ENCODE measurements at places on chromosomes 3 and 15.

DNA sequence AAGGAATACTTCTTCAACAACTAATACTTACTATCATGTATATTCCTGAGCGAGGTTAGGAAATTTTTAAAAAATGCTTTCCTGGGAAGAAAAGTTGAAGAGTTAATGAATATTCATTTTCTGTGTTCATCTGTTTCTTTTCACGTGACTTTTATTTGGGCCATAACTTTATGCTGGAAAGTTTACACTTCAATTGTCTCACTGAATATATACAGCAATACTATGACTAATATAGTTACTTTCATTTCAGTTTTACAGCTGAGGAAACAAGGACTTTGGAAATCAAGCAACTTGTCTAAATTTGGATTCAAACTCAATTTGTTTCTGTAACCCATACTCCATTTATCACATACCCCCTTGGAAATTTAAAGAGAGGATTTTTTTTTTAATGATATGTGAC lies 894.2 kb downstream of the ROBO1 start:
- DNase-seq = no peak

DNA sequence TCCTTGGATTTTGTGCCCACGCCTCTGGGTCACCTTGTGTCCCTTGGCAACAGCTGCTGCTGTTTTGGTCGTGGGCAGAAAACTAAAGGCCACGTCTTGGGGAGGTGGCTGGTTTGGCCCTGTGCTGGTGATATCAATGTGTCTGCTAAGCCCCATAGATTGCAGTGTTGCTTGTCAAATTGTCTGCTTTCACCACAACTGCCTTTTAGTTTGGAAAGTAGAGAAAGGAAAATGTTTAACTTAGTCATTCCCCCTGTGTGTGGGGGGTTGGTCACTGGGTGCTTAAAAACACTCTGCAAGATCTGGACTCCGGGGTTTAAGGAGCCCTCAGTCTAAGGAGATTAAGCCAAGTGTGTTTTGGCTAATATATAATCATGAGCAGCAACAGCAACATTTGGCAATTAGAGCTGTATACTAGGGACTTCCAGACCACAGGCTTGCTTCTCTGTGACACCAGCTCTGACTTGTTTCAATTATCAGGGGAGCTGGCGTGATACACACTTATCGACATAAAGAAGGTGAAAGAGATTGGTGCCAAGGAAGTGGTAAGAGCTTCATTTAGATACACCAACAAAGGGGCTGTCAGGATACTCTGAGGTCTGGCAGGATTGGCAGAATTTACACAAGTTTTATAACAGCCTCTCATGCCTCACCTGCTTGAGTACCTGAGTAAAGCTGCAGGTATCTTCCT lies 3.5 kb downstream of the SMAD3 start:
- no peak for DNase-seq

GRCh38 chr15:67181221-67181639 lies 73.2 kb downstream of the AAGAB start:
- DNase-seq = no peak

- DNase-seq = no peak
Observed at GRCh38 chr3:118936811-118937210, 97.8 kb downstream of the IGSF11 start.

DNA sequence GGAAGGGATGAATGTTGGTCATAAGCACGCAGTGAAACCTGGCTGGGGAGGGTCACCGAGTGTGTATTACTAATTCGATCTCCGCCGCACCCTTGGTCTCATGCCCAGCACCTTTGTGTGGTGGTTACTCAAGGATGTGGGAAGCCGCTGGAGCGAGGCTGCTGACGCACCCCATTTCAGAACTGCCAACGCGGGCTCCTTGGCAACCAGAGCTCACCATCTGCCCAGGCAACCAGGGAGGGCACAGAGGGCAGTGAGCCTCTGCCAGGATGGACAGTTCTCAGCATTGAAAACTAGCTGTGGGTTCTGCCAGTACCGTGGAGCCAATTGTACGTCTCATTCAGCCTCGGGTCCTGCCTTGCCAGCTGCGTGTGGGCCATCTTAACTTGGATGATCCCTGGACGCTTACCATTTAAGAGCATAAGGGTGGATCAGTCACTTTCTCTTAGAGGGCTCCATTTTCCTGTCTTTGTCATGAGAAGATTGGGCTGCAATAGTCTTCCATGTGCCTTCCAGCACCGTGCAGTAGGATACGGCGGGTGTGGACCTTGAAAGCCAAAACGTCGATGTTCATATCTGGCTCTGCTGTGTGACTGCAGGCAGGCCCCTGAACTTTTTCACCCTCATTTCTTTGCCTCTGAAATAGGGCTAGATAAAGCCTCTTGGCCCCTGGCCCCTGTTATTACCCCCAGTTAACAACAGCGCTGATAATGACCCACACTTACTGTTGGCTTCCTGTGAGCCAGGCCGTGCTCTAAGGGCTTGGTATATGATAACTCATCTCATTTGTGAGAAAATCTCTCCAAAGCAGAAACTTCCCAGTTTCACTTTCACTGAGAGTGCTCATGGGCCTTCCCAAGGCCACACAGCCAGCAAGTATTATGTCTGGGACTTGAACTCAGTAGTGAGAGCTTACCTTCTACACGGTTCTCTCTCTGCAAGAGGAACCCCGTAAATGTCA lies 238.8 kb downstream of the OPA1 start:
- DNase-seq = no peak

GRCh38 chr15:35289024-35289617 lies 204.0 kb upstream of the NANOGP8 start:
- peak; percentile 25 for DNase-seq

GRCh38 chr3:190739641-190740185 lies 122.8 kb downstream of the GMNC start:
- no peak for DNase-seq

GRCh38 chr3:129582799-129583198 lies 23.7 kb downstream of the PLXND1 start:
- DNase-seq = no peak

GRCh38 chr3:151156618-151157216 lies 46.3 kb downstream of the GPR171 start:
- DNase-seq = peak; percentile 80

Measured in activated CD4-positive, alpha-beta T cell treated with anti-CD3 and anti-CD28 coated beads, Interleukin-2, amount 50 U/mL, for 16 hours (primary cell).